ENCODE measurements at places on chromosomes 6 and 20. TPM values are rescaled to one million over a fixed set of nuclear protein-coding genes. Genes with fewer than 3 reads are reported as not detected.

DNA sequence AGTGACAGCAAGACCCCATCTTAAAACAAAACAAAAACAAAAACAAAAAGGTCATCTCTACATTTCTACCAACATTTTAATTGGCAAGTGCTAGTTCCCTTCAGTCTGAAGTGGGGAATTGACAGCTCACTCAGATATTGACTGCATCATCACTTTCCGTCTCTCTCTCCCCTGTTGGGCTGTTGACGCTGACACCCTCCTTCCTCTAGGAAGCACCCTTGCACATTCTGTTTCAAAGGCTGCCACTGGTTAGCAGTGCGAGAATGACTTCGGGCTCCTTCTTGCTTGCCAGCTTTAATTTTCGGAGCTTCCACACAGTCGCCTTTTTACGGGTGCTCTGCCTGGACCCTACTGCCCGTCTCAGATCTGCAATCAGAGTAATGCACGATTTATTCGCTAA is 96.6 kb upstream of the INSM1 start:
- no peak for DNase-seq

DNA sequence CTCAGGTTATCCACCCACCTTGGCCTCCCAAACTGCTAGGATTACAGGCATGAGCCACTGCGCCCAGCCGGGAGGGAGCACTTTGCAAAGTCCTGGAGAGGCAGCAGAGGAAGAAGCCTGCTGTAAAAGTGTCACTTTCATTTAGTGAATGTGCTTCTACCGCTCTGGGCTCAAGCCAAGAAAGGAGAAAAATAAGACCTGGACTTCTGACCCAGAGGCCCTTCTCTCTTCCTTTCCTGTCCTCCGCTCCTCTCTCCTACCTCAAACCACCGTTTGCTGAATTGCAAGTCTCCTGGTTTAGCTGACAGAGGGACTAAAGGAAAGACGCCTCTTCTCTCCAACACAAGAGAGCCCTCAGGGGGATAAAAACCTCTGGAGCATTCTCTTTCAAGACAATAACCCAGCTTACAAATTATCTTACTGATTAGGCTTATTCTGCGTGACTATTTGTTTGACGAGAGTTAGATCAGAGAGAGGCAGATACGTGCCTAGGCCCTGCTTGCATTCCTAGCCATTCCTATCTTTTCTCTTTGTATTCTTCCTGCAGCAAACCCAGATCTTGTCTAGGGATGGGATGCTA is 84.2 kb upstream of the SLC22A23 start:
- DNase-seq, result no peak

- DNase-seq, result no peak
These were observed 17.4 kb upstream of the CD83 start for GRCh38 chr6:14100138-14100537.

DNA sequence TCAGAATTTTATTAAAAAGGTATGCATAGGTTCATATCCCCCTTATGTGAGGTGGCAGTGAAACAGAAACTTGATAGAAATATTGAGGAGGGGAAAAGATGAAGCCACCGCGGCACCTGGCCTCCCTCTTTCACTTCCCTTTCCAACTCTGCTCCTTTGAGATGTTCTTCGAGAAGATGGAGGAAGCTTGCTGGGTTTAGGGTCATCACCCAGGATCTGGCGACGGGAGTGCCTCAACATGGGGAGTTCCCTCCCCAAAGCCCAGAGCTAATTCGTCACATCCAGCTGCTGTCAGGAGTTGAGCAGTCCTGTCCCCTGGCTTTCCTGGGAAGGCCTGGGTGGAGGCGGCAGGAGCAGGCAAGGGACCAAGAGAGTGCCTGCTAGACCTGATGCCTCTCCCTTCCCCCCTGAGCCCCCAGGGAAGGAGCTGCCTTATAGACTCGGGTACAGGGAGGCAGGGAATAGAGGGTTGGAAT is 29.1 kb downstream of the RREB1 start:
- peak; percentile 63 for DNase-seq

GRCh38 chr6:154864066-154864430 is 130.8 kb downstream of the SCAF8 start:
- no peak for DNase-seq

BEND3 gene
- total RNA-seq, result 7.2 TPM

SNAP25 gene
- total RNA-seq, result 1.6 TPM
